ENCODE measurements at places on chromosomes 7 and 10.
A peak's percentile ranks its signal among the peaks of the same experiment; 100 is the strongest.

DNA sequence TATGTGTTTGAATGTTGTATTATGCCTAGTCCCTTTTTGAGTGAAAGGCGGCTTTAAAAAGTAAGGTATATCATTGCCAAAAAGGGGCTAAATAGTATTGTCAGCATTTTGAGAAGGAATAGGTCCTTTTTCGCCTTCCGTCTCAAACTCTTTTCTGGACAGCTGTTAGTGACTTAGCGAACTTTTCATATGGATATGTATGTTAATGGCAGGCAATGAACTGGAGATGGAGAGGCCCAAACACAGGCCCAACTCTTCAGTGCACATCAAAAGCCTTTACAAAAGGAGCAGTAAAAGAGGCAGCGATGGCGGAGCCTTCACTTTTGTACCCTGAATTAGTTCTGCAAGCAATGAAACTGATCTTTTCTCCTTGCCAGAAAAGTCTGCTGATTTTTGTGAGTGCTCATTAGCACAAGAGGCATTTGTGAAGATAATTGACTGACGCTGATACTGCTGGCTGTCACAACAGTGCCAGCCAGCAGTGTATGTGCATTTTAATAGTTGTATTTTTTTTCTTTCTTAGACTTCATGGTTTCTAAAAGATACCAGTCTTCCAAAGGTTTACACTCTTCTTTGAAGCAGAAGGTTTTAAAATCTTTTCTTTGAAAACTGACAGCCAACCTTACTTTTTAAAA, 243.7 kb upstream of the SP8 start:
- no peak for DNase-seq

DNA sequence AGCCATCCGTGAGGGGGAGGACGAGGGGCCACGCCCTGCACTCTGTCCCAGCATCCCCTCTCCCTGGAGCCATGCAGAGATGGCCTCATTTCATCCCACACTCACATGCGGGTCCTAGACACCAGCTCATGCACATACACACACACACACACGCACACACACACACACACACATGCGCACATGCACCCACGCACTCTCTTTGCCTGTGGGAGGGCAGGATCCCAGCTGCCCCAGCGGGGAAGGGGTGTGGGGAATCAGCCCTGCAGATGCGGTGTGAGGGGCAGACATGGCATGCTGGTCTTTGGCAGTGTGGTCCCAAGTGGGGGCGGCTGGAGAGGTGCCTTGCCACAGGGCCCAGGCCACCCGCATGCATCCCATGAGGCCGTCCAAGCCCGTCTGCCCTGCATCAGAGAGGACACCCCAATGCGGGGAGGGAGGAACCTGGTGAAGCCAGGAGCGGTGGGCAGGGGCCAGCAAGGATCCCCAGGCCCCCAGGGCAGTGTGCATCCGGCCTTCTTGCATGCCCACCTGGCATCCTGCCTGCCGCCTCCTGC, 68.1 kb downstream of the LHPP start:
- DNase-seq, result no peak

DNA sequence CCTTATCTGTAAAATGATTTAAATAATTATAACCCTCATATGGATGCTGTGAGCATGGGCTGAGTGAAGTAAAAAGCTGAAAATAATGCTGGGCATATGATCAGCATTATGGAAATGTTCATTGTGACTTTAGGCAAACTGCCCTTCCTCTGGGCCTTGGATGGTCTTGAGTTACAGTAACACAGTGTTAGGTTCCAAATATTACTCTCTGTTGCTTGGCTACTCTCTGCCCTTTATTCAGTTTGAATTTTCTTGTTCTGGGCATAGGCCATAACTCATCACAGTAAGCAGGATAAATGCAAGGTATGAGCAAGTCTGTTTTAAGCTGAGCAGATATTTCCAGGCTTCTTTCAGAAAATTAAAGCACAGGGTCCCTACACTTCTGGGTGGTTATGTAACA, 868.0 kb downstream of the KCNMA1 start:
- no peak for DNase-seq

- DNase-seq, result no peak
These were observed 136.8 kb downstream of the PAXIP1 start for GRCh38 chr7:154865984-154866685.

DNA sequence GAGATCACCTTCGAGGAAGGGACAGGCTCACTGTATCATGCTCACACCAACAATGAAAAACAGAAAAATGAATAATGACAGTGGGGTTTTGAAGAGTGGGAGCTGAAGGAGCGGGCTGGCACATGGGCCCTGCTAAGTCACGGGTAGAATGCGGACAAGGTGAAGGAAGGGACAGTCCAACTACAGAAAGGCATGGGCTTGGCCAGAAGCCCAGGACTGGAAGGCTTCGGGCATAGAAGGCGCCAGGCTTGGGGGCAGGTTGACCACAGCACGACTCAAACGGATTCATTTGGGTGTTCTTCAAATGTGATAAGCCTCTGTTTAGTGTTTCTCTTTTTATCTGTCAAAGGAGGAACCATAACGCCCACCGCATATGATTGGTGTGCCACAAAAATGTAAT, 509.5 kb downstream of the CCSER2 start:
- DNase-seq, result no peak

DNA sequence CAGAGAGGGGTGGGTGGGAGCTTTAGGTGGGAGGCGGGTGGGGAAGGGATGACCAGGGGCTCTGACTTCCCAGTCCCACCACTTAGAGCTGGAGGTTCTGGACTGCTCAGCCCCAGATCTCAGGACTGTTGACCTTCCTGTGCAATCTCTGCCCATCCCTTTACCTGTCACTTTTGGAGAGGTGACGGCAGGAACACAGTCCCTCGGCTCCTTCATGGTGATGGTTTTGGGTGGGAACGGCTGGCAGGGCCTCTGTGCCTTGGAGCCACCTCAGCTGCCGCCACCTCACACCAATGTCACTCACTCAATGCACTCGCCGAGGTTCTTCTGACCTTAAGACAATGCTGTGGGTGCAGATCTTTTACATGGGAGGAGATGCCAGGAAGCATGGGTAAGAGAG, 49.0 kb downstream of the TMEM270 start:
- no peak for DNase-seq

DNA sequence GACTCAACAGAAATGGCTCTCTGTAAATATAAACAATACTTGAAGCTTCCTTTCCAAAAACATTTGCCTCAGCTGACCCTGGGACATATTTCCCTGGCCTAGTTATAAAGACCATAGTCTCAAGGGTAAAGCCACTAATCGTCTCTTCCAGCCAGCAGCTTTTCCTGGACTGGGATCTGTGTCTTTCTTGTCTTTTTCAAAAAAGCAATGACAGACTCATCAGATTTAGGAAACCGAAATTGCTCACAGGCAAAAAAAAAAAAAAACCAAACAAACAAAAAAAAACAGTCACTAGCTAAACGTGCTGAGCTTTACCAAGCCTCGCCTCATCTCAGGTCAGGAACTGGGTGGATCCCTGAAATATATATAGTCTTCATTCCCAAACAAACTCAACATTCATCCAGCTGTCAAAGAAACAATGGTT, 23.5 kb downstream of the STN1 start:
- peak; percentile 8 for DNase-seq

GRCh38 chr10:78718032-78718572, 350.7 kb upstream of the ZMIZ1 start:
- no peak for DNase-seq

GRCh38 chr10:86410542-86411124, 44.0 kb upstream of the GRID1 start:
- peak; percentile 81 for DNase-seq

DNA sequence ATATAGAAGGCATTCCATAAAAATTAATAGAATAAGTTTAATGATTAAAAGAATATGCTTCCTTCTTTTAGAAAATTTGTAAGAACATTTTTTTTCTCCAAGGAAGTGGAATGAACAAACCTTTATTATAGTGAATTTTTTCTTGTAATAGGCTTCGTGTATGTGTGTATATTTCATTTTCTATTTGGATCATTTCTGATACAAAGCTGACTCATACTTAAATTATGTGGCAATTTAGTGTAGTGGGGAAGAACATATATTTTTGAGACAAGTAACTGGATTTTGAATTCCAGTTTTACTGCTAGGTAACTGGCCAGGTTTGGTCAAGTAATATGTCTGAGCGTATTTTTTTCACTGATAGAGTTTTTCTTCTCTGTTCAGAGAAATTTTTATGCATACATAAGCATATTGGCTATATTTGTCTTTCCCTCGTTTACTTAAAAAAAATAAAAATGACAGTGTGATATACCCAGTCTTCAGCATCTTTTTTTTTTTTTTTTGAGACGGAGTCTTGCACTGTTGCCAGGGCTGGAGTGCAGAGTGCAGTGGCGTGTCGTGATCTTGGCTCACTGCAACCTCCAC, 50.8 kb downstream of the CDK13 start:
- DNase-seq, result peak; percentile 35

GRCh38 chr10:124416733-124417132, 2.0 kb downstream of the OAT start:
- DNase-seq, result peak; percentile 11

GRCh38 chr7:116478834-116479233, 20.7 kb upstream of the CAV2 start:
- DNase-seq, result no peak

DNA sequence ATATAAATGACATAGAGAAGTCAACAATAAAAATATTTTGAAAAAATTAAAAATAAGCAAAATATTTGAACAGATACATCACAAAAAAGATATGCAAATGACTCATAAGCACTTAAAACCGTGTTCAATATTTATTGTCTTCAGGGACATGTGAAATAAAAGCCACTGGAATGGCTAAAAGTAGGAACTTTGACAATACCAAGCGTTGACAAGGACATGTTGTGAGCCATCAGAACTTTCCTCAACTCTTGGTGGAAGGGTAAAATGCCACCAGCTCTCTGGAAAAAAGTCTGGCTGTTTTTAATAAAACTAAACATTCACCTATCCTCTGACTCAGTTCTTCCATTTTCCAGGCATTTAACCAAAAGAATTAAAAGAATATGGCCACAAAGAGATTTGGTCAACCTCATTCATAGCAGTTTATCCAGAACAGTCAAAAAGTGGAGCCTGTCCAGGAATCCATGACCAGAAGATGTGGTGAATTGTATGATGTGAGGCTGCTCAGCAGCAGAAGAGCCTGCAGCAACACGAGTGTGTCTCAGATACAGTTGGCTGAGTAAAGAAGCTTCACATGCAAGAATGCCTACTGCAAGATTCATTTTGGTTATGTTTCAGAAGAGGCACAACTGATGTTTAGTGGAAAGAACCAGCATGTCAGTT, 7.1 kb upstream of the KLF6 start:
- DNase-seq, result peak; percentile 89

- no peak for DNase-seq
These were observed 35.4 kb downstream of the ZAN start for GRCh38 chr7:100768784-100769183.

DNA sequence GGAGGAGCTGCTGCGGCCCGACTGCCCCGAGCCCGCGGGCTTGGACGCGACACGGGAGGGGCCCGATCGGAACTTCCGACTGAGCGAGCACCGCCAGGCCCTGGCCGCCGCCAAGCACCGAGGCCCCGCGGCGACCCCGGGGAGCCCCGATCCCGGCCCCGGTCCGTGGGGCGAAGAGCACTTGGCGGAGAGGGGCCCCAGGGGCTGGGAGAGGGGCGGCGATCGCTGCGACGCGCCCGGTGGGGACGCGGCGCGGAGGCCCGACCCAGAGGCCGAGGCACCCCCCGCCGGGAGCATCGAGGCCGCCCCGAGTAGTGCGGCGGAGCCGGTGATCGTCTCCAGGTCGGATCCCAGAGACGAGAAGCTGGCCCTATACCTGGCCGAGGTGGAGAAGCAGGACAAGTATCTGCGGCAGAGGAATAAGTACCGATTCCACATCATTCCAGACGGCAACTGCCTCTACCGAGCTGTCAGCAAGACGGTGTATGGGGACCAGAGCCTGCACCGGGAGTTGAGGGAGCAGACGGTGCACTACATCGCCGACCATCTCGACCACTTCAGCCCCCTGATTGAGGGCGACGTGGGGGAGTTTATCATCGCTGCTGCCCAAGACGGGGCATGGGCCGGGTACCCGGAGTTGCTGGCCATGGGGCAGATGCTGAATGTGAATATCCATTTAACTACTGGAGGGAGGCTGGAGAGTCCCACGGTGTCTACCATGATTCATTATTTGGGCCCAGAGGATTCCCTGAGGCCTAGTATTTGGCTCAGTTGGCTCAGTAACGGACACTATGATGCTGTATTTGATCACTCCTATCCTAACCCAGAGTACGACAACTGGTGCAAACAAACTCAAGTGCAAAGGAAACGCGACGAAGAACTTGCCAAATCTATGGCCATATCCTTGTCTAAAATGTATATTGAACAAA, 1.4 kb downstream of the OTUD1 start:
- peak; percentile 37 for DNase-seq

DNA sequence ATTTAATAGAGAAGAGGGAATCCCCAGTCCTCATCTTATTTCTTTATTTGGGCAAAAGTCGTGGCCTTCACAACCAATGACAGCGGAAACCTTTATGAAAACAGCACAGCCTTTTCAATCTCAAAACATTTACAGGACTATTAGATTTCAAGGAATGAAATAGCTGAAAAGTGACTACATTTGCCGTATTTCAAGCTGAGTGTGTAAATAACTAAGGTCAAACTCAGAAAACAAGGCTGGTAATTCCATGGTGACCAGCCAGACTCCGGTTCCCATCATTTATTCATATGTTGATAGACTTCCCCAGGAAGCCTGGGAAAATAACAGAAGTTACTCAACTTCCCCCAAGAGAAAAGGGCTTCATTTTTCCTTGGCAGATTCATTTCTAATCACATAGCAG, 457.3 kb upstream of the NFE2L3 start:
- DNase-seq, result peak; percentile 7

DNA sequence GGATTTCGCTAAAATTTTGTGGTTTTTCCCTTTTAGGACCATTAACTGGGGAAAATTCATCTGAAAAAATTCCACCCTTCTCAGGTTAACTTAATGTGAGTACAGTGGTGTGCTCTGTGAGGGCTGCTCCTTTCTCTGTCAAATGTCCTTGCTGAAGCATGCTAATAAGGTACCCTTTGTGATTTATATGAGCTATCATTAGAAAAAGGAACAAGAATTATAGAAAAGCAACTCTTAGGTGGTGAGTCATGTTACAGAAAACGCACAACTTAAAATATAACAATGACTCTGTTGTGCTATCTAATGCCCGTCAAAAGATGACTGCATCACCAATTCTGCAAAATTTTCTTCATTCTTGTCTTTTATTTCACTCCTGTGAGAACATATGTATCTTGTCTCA, 162.0 kb upstream of the MAGI2 start:
- DNase-seq, result no peak

GRCh38 chr7:99943641-99944496, 14.4 kb upstream of the GJC3 start:
- no peak for DNase-seq
